ENCODE measurements at places on chromosomes 16 and 17.
A peak's percentile ranks its signal among the peaks of the same experiment; 100 is the strongest.

- no peak for DNase-seq
Measured at GRCh38 chr17:6862825-6863224, 31.3 kb upstream of the TEKT1 start.

DNA sequence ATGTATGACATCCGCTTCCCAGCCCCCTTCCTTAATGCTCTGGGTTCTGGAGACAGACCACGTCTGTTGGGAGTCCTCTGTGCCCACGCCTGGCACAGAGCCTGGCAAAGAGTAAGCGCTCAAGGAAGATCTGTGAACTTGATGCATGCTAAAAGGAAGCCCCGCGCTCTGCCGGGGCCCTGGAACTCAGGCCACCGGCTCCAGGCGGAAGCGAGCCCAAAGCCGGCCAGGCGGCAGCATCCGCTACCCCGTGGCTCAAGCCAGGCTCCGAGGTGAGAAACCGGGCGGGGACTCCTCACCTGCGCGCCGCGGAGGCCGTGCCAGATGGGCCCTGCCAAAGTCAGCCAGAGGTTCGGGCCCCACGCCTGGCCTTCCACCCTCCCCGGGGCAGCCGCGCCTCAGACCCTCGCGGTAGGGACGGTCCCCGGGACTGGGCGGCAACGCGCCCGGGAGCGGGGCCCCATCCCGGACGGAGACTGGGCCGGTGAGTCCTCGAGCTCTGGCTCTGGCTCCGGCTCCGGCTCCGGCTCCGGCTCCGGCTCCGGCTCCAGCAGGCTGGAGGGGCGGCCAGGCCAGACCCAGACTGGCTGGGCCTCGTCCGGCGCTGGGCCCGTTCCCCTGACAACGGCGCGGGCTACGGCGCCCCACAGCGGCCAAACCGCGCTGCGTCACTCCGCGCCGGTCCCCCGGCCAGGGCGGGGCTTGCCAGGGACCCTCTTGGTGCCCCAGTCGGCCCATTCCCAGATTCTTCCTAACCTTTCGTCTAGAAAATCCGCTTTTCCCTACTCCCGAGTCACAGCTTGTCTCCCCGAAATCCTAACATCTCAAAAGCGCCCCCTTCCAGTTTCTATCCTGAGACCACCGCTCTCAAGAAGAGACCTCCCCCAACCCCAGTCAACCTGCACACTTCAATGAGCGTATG, at the start of gene ZDHHC1:
TSS of gene ZDHHC1 (minus strand) at position 606 of the 922 bp plus-strand sequence. CDS start 8,702 bp downstream, outside the sequence.
- peak; percentile 73 for DNase-seq

DNA sequence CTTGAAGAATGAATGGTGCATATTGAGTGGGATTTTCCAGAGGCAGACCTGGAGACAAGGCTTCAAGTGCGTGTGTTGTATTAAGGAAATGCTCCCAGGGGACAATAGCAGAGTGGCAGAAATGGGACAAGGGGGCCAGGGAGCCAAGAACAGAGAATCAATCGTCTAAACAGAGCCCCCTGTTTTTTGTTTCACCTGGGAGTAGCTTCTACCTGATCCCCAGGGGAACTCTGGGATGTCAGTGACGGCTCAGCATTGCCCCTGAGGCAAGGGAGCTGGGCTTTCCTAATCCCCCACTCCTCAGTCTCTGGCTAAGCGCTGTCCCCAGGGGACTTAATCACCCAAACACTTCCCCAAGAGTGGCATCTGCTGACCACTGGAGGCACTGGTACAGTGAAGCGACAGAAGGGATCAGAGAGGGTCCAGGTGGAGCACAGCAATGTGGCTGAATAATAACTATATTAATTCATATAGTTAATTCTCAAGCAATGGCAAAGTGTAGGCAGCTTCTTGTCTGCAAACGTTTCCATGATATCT, 35.7 kb upstream of the C16orf78 start:
- no peak for DNase-seq

DNA sequence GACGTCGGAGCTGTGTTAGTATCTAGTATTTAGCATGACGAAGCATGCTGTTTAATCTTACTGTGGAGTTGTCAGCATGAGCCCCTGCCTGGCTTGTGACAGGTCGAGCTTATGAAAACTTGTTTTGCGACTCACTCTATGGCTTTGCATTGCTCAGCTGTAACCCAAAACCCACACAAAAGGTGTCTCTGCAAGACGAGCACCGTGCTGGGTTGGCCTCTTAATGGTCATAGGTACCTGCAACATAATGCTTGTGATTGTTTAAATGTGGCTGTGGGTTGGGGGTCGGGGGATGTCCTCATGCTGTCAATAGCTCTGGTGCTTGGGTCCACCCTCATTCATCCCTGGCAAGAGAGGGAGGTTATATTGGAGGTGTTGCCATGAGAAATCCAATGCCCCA, 5.4 kb downstream of the NTN1 start:
- DNase-seq, result no peak

- no peak for DNase-seq
Measured at GRCh38 chr16:20782470-20782869, 18.7 kb downstream of the ACSM3 start.

- DNase-seq, result no peak
Measured at GRCh38 chr17:67198131-67198530, 46.9 kb downstream of the HELZ start.

- DNase-seq, result no peak
Measured at GRCh38 chr16:27568077-27568476, 18.1 kb downstream of the KATNIP start.

DNA sequence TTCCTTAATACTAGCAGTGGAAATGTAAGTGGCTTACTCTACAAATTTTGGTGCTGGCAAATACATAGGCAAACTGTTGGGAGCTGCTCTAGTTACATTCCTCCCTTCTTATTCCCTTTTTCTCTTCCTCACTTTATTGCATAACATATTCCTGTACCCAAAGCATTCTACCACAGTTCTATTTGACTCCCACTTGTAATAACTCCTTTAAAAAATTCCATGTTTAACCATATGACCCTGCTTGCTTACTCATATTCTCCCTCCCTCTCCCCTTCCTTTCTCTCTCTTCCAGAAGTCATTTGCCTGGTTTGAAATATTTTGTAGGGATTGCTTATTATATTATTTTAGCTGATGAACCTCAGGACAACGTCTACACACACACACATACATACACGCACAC, 22.7 kb downstream of the NQO1 start:
- no peak for DNase-seq

- DNase-seq, result no peak
Measured at GRCh38 chr17:21190078-21190477, 23.9 kb downstream of the TMEM11 start.

DNA sequence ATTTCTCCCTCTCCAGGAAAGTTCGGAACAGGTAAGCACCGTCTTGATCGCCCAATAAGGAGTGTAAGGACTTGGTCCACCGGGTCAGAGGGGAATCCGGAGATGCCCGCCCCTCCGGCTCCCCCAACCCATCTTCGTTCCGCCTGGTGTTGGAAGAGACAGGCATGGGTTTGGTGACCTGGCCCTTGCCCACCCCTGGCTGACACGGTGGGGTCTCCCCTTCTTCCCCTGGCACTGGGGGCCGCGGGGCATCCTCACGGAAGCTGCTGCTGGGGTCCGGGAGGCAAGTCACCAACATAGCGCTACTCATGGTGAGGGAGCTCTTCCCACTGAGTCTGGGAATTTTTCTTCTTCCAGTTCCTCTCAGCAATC, 3.2 kb downstream of the AXIN2 start:
- peak; percentile 55 for DNase-seq
